SJCRH30 (cell line): ENCODE measurements at places on chromosomes 12 and 14. TPM values are rescaled to one million over a fixed set of nuclear protein-coding genes. Genes with fewer than 3 reads are reported as not detected.

DNA sequence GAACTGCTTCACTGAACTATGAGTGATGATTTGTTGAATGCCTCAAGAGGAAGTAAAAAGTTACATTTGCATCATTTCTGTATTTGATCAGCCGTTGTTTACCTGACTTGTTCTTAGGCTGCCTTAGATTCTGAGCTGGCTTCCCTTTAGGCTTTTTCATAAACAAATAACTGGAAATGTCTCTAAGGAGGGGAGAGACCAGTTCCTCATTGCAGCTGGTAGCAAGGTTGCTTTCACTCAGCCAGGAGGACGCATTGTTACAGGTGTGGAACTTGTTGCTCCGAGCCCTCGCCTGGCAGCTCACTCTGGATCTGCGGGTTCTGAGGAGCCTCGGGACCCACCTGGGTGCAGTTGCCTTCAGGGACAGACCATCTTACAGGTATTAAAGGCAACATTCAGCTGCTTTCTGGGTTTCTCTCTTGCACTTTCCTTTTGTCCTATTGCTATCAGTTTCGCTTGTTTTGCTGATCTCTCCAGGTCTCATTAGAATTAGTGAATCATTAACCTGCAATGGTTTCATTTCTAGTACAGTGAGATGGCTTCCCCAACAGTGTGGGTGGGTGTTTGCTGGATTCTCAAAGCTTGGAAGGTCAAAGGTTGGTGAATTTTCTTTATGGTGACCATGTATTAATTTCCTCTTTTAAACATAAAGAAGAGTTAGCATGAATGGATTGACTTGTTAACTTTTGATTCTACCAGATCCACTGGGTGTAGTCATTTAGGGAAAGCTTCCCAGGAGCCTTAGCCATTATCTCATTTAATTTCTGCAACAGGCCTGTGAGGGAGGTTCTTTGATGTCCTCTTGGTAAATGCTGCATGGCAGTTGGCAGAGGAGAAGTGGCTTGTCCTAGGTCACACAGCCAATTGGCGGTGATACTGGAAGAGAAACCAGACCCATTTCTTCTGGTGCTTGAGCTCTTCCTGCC lies at the start of gene PLEKHG7:
TSS of gene PLEKHG7 (plus strand) at position 236 of the 926 bp plus-strand sequence. CDS start 3,643 bp downstream, outside the sequence.
- no peak within 1 kb of the TSS for H3K4me3 ChIP-seq
- H3K27ac ChIP-seq = no peak within 1 kb of the TSS
- H3K36me3 ChIP-seq = no peaks in the 10 kb centered on the region
- no peak for DNase-seq
- H3K27me3 ChIP-seq = no peaks in the 10 kb centered on the region
- H3K4me1 ChIP-seq = no peaks in the 10 kb centered on the region

GRCh38 chr12:56288705-56289387 lies 11.3 kb downstream of the CS start:
- no peaks in the 10 kb centered on the region for H3K27me3 ChIP-seq
- no peak overlapping the region for H3K27ac ChIP-seq
- no peaks in the 10 kb centered on the region for H3K4me1 ChIP-seq
- H3K36me3 ChIP-seq = peaks cover 65% of the 10 kb centered on the region
- no peak overlapping the region for H3K4me3 ChIP-seq

HOXC9 gene
- 5.6 and 7.1 TPM in 2 replicates for total RNA-seq

SEL1L gene
- total RNA-seq = 26.2 and 26.7 TPM in 2 replicates
